Muscle of leg (tissue), 16 donors: ENCODE measurements at places on chromosomes 2 and 18. TPM values are rescaled to one million over a fixed set of nuclear protein-coding genes. Genes with fewer than 3 reads are reported as not detected.

DNA sequence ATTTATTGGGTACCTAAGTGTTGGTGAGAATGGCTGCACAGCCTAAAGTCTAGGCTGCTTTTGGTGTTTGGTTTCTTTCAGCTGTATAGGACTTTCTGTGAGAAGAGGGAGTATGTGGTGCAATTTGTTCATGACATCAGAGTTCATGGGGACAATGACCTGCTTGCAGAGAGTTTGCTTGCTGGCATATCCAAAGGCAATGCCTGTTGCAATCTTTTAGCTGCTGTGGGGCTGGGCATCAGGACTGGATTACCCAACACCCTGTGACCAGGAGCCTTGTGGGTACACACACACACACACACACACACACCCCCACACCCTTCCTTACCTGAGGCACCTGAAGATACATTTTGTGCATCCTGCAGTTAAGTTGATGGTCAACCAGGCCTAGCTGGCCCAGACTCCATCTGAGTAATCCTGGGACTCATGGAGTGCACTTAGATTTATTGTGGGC lies 68.4 kb downstream of the LIPG start:
- no peak for DNase-seq

GRCh38 chr18:11251891-11252270 lies 102.5 kb upstream of the PIEZO2 start:
- peak; percentile 84 for DNase-seq

DNA sequence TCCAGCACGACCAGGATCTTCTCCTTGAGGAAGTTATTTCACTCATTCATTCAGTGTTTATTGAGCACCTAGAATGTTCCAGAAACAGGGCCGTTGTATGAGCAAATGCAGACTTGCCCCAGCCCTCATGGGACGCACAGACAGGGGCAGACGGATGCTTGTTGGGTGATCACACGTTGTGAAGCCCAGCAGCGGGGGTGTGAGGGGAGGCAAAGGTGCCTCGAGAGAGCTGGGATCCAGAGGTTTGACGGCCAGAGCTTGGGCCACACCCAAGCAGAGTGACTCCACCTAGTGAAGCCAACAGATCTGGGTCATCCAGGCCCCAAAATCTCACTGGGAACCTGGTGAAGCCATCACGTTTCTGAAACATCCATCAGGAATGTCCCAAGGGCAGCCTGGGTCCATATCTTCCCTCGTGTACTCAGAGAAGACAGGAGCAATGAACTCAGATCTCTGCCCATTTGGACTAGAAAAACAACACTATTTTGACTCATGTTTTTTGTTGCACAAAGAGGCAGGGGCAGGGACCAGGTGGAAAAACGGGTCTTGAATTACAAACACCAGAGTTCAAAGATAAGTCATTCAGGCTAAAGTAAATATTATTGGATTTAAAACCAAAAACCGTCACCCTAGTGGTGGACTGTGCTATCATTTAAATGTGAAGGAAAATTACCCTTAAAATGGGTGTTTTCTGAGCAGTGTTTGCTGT lies 54.9 kb upstream of the RBM44 start:
- no peak for DNase-seq

DNA sequence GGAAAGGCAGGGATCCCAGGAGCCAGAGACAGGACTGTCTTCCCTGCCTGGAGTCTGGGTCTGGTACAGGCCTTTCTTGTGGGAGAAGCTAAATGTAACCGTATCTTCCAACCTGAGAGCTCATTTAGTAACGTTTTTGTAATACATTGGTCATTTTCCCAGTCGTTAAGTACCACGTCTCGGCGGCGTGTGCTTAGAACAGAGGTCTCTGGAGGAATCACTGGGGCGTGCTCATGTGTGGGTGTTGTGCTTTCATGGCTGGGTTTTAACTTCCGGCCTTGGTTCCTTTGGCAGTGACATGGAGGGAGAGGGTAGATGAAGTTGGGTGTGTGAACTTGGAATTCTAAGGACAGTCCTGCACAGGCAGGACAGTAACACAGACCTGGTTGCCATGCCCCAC lies 79.7 kb downstream of the NCK2 start:
- DNase-seq = no peak

Gene LAPTM4A
- 358 TPM for polyA plus RNA-seq

DNA sequence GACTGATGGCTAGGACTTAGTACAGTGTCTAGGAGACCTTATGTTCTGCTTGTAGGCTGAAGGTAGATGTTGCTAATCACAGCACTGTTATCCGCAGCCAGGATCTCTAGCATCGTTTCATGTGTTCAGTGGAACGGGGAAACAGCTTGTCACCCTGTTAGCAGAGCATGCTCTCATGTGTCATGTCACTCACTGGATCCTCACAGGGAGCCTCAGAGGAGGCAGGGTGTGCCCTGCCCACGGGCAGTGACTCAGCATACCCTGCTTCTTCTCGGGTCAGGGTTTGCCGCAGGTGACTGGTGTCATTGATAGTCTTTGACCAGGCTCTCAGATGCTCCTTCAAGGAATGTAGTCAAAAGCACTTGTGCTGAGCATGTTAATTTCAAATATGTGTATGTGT lies 44.4 kb downstream of the RPIA start:
- DNase-seq = no peak
